Activated CD4-positive, alpha-beta T cell treated with anti-CD3 and anti-CD28 coated beads for 4 hours (primary cell): ENCODE measurements at places on chromosomes 7 and 10.

DNA sequence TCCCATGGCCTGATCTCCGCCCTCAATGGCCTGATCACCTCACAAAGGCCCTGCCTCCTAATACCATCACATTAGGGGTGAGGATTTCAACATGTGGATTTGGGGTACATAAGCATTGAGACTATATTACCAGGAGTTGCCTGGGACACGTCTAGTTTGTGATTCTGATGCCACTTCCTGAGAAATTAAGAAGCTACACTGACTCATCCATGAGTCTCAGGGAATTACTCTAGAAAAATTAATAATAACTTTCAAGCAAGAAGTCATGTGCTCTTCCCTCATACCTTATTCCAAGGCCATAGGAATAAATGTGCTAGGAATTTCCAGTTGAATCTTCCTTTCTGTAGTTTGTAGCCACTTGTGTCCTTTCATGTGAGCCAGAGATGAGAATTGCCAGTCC is 519.3 kb upstream of the MKI67 start:
- no peak for DNase-seq

GRCh38 chr7:90119178-90119971 is 34.9 kb upstream of the STEAP1 start:
- DNase-seq = peak; percentile 53

GRCh38 chr10:132961787-132962622 is 19.6 kb upstream of the CFAP46 start:
- DNase-seq = peak; percentile 63

- no peak for DNase-seq
Observed at GRCh38 chr7:121279822-121280221, 49.0 kb upstream of the WNT16 start.

DNA sequence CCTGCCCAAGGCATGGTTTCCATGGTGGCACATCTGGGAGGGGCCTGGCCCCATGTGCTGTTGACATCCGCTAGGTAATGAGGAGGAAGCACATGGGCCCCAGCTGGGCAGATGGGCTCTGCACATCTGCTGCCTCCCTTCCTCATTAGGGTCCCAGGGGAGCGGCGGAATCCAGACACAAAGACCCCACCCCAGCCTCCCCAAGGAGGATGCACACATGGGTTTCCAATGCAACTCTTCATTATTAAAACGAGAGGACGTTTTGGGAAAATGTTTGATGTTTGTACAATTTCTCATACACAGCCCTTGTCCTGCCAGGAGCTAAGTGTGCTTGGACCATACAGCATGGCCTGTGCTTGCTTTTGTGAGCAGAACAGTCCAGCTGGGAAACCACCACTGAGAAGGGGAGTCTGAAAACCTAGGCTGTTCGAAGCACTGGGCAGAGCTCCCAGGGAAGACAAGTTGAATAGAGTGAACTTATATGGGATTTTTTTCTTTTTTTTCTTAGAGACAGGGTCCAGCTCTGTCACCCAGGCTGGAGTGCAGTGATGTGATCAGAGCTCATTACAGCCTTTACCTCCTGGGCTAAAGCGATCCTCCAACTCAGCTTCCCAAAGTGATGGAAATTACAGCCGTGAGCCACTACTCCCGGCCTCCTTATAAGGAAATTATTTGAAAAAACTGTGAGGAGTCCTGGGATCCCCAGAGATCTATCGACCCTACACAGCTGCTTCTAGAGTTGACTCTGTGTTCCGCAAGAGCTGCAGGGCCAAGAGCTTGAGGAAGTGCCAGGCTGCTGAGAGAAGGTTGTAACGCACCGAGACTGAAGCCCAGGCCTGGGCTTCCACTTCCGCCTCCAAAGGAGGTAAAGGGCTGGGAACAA is 23.4 kb downstream of the FAM107B start:
- DNase-seq = no peak
